Astrocyte of the hippocampus (primary cell): ENCODE measurements at places on chromosomes 6 and 20.

DNA sequence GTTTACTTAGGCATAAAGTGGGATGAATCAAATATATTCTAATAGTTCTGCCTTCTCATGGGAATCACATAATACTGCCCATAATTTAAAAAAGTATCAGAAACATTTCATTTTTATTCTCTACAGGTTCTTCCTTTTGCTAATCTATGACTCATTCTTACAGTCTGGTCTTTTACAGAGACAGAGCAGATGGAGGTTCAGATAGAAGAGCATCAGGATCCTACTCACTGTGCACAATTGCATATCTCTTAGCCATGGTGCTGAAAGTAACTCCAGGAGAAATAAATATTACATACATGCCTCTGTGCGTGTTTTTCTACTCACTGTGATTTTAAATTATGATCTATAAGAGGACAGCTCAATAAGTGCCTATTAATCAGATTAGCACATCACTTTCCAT lies 16.3 kb upstream of the OR2B6 start:
- DNase-seq: no peak

- no peak for DNase-seq
Observed at GRCh38 chr6:14450133-14450504, 332.5 kb downstream of the CD83 start.

DNA sequence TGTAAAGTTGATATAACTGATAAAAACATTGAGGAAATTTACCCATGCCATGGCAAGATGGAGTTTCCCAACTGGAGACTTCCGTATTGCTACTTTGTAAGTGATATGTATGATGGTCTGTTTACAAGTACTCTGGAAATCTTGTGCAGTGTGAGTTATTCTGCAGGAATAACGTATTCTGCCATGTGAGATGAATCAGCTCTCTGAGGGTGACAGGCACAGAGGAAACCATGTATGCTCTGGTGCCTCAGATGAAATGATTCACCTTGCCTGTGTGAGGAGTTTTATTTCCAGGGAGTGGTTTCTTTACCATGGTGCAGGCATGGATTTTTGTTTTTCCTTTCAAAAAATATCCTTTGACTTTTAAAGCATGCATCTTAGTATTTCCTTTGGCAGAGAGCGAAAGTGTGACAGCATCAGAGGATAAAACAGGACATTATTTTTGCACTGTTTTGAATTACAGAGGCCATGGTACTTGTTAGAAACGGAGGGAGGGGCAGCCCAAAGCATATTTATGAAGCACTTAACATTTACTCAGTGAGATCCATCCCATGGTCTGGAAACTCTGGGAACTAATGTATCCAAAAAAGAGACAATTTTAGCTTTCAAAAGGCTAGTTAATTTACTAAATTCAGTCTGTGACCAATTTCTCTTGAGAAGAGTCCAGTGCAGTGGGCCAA lies 36.0 kb upstream of the MTRF1L start:
- peak; percentile 28 for DNase-seq

DNA sequence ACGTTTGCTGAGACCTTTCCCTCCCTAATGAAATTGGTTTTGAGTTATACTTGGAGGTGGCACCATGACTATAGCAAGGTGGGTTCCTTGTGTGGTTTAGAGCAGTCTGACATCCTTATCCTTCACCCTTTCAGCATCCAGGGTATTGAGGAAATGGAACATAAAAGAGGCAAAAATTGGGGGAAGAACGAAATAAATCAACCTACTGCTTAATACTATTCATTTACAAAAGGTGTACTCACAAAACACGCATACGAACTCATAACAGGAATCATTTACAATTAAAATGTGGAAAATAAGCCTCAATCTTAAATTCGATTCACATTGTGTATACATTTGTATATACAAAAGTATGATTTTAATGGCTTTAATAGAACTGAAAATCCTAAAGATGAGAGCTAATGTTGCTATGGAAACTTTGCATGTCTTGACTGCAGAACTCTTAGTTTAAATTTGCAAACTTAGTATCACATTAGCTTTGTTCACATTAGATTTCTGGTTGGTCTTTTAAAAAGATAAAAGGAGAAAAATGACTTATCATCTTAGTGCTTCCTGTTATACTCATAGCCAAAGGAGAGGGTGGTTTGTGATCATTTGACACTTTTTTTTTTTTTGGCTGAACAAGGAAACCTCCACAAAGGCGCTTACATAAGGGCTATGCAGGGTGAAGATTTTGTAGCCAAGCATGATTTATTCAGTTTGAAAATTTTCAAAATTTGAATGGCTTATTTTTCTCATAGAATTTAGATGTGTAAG lies 76.1 kb upstream of the ATXN1 start:
- no peak for DNase-seq

- DNase-seq: no peak
Observed at GRCh38 chr6:166969390-166970002, 13.1 kb upstream of the RNASET2 start.

DNA sequence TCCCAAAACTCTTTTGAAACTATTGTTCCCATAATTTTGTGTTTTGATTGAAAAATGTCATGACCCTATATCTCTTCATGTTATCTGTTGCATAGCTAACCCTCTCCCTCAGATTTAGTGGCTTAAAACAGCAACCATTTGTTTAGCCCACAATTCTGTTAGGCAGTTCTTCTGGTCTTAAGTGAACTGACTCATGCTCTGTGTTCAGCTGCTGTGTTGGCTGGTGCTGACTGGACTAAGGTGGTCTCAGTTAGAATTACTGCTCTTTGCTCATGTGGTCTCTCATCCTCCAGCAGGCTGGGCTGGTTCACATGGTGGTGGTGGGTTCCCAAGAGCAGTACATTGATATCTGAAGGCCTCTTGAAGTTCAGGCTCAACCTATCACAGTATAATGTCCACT lies 80.8 kb downstream of the KHDC1L start:
- no peak for DNase-seq

GRCh38 chr20:59831024-59831915 lies 102.2 kb downstream of the SYCP2 start:
- DNase-seq: no peak

- no peak for DNase-seq
Observed at GRCh38 chr6:79610306-79611009, 20.7 kb upstream of the SH3BGRL2 start.

- no peak for DNase-seq
Observed at GRCh38 chr6:104019075-104019753, 840.5 kb downstream of the HACE1 start.

DNA sequence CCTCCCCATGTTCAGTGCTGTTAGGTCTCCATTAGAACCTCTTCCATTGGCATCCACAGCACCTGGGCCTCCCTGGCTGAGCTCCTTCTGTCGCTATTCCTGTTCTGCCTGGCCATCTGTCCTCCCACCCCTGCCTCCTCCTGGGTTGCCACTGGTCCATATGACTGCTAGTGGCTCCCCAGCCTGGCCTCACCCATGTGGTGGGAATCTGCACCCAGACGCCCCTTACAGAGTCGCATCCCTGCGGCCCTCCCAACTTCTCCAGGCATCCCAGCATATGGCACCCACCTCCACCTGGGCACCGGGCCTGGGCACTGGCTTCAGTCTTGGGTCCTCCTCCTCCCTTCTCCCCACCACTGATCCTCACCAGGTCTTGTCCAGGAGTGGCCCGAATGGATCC lies 7.7 kb downstream of the CDC25B start:
- DNase-seq: no peak

DNA sequence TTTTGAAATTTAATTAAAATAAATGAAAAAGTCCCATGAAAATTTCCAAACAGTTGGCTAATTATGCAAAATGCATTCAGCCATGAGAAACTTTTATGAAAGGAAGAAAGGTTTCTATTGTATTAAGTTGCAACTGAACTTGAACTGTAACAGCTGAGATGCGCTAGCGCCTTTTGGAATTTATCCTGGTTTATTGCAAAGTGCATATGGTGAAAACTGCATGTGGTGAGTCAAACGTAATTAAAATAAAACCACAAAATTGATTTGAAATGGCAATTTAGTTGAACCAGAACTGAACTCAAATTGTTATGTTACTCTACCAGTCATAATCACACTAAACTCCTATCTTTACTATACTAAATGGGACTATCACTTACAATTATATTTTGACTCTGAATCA lies 46.4 kb upstream of the COL21A1 start:
- DNase-seq: no peak

DNA sequence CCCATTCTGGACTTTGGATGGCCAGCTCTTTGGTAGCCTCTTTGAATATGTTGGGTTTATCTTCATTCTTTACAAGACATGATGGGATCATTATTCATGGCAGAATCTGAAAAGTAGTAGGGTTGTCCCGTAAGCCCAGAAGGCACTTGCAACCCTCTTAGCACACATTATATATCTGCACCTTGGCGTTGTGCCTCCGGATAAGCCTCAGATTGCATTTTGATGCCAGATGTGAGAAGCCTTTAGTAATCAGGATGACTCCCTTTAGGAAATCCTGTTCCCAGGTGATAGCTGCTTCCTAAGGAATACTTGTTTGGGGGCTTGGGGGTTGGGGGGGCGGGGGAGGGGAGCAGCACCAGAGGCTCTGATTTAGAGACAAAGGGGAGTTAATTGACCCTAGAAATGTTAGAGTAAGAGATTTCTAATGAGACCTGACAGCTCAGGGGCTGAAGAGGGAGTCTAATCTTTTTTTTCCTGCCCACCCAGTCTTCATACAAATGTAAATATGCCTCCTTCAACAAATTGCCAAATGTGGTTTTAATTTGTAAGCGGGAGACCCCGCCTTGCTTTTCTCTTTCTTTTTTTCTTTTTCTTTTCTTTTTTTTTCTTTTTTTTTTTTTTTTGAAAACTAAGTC lies 55.1 kb downstream of the JAG1 start:
- no peak for DNase-seq

DNA sequence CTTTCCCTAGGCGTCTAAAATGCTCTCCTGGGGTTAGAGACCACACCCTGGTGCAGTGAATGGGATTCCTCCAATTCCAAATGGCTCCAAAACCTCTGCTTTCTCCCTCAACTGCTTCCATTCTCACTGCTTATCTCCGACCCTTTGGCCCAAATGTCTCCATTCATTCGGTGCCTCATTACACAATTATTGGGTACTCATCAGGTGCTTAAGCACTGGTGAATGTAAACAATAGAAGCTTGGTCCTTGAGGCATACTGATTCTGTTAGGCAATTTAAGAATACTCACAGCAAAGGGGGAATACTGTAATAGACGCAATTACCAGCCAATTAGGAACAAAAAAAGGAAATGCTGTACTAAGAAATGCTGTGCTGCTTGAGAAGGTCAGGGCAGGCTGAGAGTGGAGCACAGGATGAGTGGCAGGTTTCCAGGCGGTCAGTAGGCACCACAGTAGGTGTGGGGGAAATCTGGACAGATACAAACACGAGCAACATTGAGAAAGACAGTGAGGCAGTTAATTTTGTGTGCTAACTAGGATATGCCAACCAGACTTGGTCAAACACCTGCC lies 23.0 kb downstream of the GMDS start:
- DNase-seq: peak; percentile 28

- peak; percentile 22 for DNase-seq
Observed at GRCh38 chr6:157194643-157195042, 128.7 kb downstream of the TMEM242 start.

- DNase-seq: peak; percentile 77
Observed at GRCh38 chr6:31821301-31822035, 6.1 kb upstream of the HSPA1B start.

DNA sequence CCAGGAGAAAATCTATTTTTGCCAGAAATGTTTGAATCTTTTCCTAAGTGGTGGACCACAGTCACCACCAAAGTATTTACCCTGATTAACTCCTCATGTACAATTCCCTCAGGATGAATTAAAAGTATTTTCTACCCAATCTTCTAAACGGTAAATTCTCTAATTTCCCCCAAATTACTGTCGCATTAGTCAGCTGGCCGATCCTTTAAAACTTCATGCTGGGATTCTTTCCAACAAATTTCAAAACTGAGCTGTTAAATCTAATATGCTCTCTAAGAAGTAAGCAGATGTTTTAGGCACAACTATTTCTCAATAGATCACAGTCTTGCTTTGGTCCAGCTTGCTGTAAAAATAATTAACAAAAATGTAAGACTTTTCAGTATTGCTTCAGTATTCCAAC lies 447.2 kb downstream of the FRK start:
- DNase-seq: peak; percentile 84

DNA sequence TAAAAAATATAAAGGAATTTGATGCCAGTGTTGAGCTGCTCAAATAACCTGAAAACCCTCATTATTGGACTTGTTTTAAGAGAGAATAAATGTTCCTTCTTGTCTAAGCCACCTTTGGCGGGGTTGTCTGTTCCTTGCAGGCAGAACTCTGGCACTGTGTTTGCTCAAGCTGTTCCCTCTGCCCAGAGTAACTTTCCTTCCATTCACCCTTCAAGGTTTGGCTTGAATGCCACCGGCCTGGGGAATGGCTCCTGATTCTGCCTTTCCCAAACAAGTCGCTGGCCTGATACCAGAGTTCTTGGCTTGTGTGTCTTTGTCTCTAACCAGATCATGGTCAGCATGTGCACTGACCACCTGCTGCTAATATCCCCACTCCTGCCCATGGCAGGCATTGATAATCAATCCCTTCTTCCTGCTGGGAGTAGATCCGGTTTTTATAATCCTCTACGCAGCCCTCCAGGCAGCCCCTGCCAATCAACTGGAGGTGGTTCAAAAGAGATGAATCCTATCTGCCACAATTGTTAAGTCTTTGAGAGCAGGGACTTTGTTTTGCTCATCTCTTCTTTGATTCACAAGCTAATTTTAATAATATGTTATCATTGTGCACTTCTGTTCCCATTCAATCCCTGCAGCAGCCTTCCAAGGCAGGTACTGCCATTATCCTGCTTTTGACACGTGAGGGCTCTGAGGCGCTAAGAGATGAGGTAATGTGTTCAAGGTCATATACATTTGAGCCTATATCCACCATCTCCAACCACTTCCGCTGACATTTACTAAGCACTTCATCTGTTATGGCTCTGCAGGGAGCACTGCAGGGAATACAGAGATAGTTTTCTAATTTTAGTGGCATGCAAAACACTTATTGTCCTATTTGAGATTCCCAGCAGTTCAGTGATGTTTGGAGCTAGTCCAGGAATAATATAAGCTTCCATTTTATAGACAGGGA lies 3.1 kb upstream of the CCM2L start:
- DNase-seq: no peak

GRCh38 chr6:97689078-97689754 lies 406.2 kb upstream of the MMS22L start:
- no peak for DNase-seq

DNA sequence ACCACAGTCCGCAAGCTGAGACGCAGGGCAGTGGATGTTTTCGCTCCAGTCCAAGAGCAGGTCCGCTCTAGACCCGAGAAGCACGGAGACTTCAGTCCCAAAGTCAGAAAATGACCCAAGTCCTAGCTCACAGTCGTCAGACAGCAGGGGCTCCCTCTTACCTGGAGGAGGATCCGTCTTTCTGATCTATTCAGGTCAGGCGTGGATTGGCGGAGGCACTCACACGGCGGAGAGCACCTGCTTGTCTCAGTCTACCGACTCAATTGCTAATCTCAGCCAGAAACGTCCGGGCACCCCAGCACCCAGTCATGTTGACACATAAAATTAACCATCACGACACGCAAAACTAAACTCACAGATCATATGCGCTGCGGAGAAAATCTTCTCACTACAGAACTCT lies 285.3 kb upstream of the CDH4 start:
- no peak for DNase-seq

GRCh38 chr6:161168281-161168891 lies 105.5 kb downstream of the AGPAT4 start:
- peak; percentile 90 for DNase-seq
